Left lung (tissue), 14 donors: ENCODE measurements at places on chromosomes 1 and 21. TPM values are rescaled to one million over a fixed set of nuclear protein-coding genes. Genes with fewer than 3 reads are reported as not detected.

Gene KPRP
- polyA plus RNA-seq = not detected

Gene CHRNB2
- polyA plus RNA-seq = 0.61 TPM

Gene PEX19
- 75.4 TPM for polyA plus RNA-seq

Gene TFAP2E
- 3.6 TPM for polyA plus RNA-seq

Gene KRTAP21-2
- polyA plus RNA-seq = not detected

Gene LRRC41
- 77.4 TPM for polyA plus RNA-seq

Gene TBX15
- 0.10 TPM for polyA plus RNA-seq

Gene VANGL2
- 38.7 TPM for polyA plus RNA-seq

- no peak for DNase-seq
- no peaks in the 10 kb centered on the region for H3K27me3 ChIP-seq
- H3K36me3 ChIP-seq = no peaks in the 10 kb centered on the region
- H3K4me1 ChIP-seq = no peaks in the 10 kb centered on the region
- no peak overlapping the region for H3K27ac ChIP-seq
Observed at GRCh38 chr1:218409946-218410510, 64.9 kb downstream of the TGFB2 start.

DNA sequence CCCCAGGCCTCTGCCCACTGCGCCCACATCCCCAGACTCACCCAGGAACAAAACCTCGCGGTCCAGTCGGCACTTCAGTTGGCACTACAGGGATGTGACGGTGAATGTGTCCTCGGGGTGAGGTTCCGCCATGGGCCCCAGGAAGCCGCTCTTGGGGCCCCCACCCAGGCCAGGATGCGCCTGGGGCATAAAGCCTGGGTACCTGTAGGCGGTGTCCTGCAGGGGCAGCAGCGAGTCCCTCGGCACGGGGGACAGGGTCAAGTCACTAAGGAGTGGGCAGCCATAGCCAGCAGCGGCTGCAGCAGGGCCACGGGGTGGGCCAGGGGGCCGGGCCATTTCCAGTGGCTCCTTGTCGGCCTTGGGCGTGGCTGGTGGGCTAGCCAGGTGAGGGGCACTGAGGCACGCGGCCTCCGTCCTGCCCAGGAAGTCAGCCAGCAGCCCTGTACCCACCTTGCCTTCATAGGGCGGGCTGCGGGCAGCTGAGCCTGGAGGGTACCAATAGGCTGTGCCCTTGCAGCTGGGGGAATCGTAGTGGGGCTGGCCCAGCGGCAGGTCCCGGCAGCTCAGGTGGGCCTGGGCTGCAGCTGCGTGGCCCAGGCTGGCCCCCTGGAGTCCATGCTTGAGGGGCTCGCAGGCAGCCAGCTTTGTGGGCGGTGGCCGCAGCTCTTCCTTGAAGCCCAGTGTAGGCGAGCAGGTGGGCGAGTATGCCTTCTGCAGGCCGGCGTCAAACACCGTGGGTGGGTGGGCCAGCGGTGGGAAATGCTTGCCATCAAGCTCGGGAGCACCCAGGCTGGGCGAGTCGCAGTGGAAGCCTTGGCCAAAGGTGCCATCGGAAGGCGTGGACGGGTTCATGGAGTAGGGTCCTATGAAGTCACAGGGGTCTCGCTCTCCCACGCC lies 56.5 kb downstream of the AHDC1 start:
- H3K4me3 ChIP-seq = no peak overlapping the region
- peaks cover 56% of the 10 kb centered on the region for H3K36me3 ChIP-seq
- no peaks in the 10 kb centered on the region for H3K27me3 ChIP-seq
- no peak overlapping the region for H3K27ac ChIP-seq

DNA sequence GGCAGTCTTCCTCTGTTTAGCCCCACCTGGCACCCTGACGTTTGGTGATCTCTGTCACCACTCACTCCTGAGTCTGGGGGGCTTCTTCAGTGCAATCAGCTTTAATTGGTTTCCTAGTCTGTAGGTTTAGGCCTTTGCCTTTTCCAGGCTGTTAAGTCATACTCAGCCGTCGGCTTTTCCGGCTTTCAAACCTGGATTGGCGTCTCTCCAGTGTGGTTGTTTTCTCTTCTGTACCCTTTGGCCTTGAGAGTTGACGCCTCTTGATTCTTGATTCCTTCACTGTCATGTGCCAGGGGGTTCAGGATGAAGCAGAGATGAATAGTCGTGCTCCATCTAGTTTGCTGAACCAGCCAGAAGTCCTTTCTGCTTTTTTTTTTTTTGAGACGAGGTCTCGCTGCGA lies 24.9 kb downstream of the NCMAP start:
- H3K4me3 ChIP-seq = no peak overlapping the region
- no peaks in the 10 kb centered on the region for H3K4me1 ChIP-seq
- no peaks in the 10 kb centered on the region for H3K36me3 ChIP-seq
- no peak overlapping the region for H3K27ac ChIP-seq
- no peak for DNase-seq

DNA sequence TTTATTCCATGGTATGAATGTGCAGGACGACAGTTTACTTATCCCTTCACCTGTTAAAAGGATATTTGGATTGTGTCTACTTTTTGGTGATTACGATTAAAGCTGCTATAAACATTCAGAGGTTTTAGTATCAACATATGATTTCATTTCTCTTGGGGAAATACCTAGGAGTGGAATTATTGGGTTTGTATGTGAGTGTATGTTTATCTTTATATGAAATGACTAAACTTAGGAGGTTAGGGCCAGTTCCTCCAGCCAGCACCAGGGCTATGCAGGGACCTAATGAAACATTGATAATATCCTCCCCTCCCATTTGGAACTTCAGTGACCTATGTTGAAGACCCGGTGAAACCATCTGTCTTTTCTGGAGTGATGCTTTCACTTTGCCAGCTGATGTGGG lies 13.8 kb downstream of the TMEM51 start:
- no peak for DNase-seq
- no peaks in the 10 kb centered on the region for H3K36me3 ChIP-seq
- no peak overlapping the region for H3K27ac ChIP-seq
- peaks cover 28% of the 10 kb centered on the region for H3K4me1 ChIP-seq
- no peaks in the 10 kb centered on the region for H3K27me3 ChIP-seq

DNA sequence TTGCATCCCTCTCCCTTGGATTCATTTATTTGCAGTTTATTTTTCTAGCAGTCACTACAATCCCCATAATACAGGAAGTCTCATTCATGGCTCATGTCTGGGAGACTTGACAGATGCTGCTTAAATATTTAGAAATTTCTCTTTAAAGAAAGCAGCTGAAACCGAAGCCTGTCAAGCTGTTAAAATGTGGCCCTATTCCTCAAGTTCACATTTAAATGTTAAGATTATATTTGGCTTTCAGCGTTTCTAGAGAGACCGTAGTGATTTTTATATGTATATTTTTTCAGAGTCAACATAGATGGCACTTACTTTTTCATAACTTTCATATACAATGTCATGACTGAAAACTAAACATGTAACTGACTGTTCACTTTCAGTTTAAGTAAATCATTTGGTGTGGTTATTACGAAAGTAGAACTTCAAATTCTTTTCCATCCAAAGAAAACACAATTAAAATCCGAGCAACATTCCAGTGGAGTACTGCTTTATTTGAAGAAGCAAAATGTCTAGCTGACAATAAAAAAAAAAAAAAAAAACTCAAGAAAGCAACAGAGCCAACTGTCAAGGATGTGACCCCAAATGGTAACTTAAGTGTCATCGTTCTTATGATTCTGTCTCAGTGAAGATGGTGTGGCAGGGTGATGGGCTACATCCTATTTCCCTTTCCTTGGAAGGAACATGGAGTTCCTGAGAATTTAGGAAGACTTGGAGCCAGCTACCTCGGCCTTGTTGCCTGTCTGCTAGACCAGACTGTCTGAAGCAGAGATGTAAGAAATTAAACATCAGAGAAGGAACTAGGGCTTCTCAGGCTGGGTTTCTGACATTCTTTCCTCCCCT lies 37.8 kb downstream of the MIS18A start:
- H3K4me1 ChIP-seq = no peaks in the 10 kb centered on the region
- no peaks in the 10 kb centered on the region for H3K27me3 ChIP-seq
- no peak overlapping the region for H3K4me3 ChIP-seq
- H3K27ac ChIP-seq = peak overlapping the region; percentile 22

DNA sequence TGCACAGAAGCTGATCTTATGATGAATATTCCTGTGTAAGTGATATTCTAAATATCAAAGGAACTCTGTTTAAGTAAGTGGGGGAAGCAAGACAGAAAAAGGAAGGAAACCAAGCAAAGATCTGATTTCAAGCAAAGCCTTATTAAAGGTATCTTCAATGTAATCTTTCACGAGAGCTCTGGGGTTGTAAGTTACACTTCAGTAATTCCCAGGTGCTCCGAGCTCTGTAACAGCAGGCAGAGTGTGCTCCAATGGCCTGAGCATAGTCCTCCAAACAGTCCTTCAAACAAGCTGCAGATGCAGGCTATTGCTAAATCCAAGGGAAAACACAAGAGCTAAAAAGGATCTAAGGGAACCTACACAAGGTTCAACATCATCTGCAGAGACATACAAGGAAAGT lies 949.7 kb upstream of the TMPRSS15 start:
- no peak overlapping the region for H3K27ac ChIP-seq
- H3K27me3 ChIP-seq = no peaks in the 10 kb centered on the region
- no peak for DNase-seq
- no peaks in the 10 kb centered on the region for H3K4me1 ChIP-seq
